ENCODE measurements at places on chromosomes 2 and 18. TPM values are rescaled to one million over a fixed set of nuclear protein-coding genes. Genes with fewer than 3 reads are reported as not detected.

IDH1 gene
- 81.3 TPM for total RNA-seq

SPDYA gene
- 0.14 TPM for total RNA-seq

TRIM54 gene
- 0.68 TPM for total RNA-seq

ALPP gene
- 0.56 TPM for total RNA-seq

NAPG gene
- total RNA-seq, result 10.4 TPM

KCNJ13 gene
- total RNA-seq, result not detected

KCNF1 gene
- total RNA-seq, result 24.5 TPM

KCNJ3 gene
- not detected for total RNA-seq

DHRS9 gene
- total RNA-seq, result 3.1 TPM

HJURP gene
- 89.5 TPM for total RNA-seq

SCN2A gene
- not detected for total RNA-seq

SERPINB11 gene
- not detected for total RNA-seq

MARCHF4 gene
- 64.6 TPM for total RNA-seq

SCYGR4 gene
- total RNA-seq, result not detected

FECH gene
- total RNA-seq, result 39.8 TPM

MARS2 gene
- 11.4 TPM for total RNA-seq

ABI2 gene
- 74.7 TPM for total RNA-seq

NFU1 gene
- total RNA-seq, result 52.7 TPM

QPCT gene
- 17.2 TPM for total RNA-seq

DYSF gene
- 0.56 TPM for total RNA-seq

ZAP70 gene
- total RNA-seq, result not detected

XDH gene
- total RNA-seq, result 1.8 TPM

NYAP2 gene
- not detected for total RNA-seq

B3GNT7 gene
- total RNA-seq, result 2.6 TPM

OSR1 gene
- total RNA-seq, result 5.1 TPM

NEU4 gene
- 0.14 TPM for total RNA-seq

COL4A4 gene
- total RNA-seq, result 1.0 TPM

LYPD6B gene
- total RNA-seq, result not detected

SPATA3 gene
- total RNA-seq, result not detected

RFX8 gene
- not detected for total RNA-seq

VSNL1 gene
- total RNA-seq, result not detected

AQP12A gene
- not detected for total RNA-seq

CD207 gene
- total RNA-seq, result not detected

SOWAHC gene
- total RNA-seq, result 17.6 TPM

FABP1 gene
- total RNA-seq, result not detected

CAPN14 gene
- not detected for total RNA-seq

MAP3K20 gene
- total RNA-seq, result 35.4 TPM

PSMD1 gene
- total RNA-seq, result 117 TPM

GLI2 gene
- 26.5 TPM for total RNA-seq

RFTN2 gene
- total RNA-seq, result not detected

CROCC2 gene
- total RNA-seq, result not detected

KIAA2012 gene
- not detected for total RNA-seq

TOGARAM2 gene
- total RNA-seq, result 0.17 TPM

PID1 gene
- 3.3 TPM for total RNA-seq

FMNL2 gene
- 16.3 TPM for total RNA-seq

DIS3L2 gene
- 10.9 TPM for total RNA-seq

CPS1 gene
- total RNA-seq, result 6.2 TPM

MYO3B gene
- total RNA-seq, result not detected

GPBAR1 gene
- not detected for total RNA-seq

CD8A gene
- 0.34 TPM for total RNA-seq

MC4R gene
- not detected for total RNA-seq

CCL20 gene
- total RNA-seq, result 4.3 TPM

ADGRF3 gene
- not detected for total RNA-seq

GATA6 gene
- 2.9 TPM for total RNA-seq

C2orf74 gene
- 20.4 TPM for total RNA-seq

CMPK2 gene
- 1.3 TPM for total RNA-seq

CHRNA1 gene
- total RNA-seq, result not detected

LIMS3 gene
- not detected for total RNA-seq

GREB1 gene
- 2.7 TPM for total RNA-seq

Measured in A549 treated with RU486 at 1 μM for 4 hours (cell line).